Diencephalon (tissue), 1 donor: ENCODE measurements at places on chromosomes 6 and 20. TPM values are rescaled to one million over a fixed set of nuclear protein-coding genes. Genes with fewer than 3 reads are reported as not detected.

The GNMT gene
- not detected for total RNA-seq

The TBC1D32 gene
- total RNA-seq, result 46.6 TPM

The C6orf52 gene
- 0.92 TPM for total RNA-seq

The NEDD9 gene
- total RNA-seq, result 16.4 TPM

The ZBTB46 gene
- 20.3 TPM for total RNA-seq

The ABCC10 gene
- 23.8 TPM for total RNA-seq

The LIME1 gene
- 3.5 TPM for total RNA-seq
